ENCODE measurements at places on chromosomes 1 and 21.

DNA sequence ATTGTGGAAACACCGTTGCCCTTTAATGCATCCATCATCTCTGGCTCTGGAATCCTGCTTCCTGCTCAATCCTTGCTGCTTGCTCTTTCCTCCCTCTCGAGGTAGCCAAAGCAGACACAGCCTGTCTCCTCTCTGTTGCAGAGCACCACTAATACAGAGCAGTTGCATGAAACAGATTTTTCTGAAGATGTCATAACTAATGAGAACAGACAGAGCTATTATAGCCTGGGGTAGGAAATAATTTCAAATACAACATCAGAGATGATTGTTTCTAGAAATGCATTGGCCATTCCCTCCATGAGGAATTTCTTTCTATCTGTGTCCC lies 23.3 kb upstream of the ACBD6 start:
- DNase-seq: no peak

GRCh38 chr1:182146286-182146685 lies 84.8 kb upstream of the ZNF648 start:
- DNase-seq: peak; percentile 37

DNA sequence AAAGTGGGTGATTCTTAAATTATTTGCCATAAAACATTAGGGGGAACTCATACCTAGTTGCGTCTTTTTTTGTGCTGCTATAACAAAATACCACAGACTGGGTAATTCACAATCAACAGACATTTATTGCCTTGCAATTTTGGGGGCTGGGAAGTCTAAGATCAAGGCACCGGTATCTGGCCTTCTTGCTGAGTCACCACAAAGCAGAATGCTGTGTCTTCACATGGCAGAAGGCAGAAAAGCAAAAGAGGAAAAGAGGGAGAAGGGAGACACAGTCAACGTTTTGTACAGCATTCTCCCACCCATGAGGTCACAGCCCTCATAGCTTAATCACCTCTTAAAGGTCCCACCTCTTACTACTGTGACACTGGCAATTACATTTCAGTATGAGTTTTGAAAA lies 291.0 kb downstream of the CHRM3 start:
- DNase-seq: no peak

DNA sequence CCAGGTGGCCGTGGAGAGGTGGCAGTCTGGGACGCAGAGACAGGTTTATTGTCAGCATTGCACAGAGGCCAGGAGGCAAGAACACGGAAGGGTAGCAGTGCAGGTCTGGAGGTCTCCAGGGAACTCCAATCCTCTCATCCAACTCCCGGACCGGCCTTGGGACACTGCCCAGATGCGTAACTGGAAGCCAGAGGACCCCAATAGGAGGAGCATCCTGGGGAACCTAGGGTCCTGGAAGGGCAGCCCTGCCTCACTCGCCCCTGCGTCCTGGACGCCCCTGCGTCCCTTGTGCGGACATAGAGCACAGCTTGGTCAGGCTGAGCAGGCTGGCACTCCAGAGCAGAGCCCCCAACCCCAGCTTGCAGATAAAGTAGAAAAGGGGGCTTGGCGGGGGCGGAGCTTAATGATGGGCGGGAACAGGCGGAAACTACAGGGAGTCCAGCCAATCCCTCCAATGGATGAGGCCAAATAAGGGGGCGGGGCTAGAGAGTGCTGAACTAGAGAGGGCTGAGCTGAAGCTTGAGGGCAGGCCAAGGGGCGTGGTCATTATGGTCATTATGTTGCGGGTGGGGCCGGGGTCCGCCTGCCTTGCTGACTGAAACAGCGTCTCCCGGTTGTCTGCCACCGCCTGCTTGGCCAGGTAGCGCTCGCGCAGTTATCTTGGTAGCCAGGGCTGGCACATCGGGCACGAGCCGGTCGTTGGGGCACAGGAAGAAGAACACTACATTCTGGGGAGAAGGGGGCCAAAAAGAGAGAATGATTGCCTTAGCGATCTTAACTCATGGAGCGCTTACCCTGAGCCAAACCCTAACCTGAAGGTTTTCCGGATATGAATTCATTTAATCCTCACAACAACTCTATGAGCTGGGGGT lies 3.7 kb upstream of the ARHGEF19 start:
- no peak for DNase-seq

DNA sequence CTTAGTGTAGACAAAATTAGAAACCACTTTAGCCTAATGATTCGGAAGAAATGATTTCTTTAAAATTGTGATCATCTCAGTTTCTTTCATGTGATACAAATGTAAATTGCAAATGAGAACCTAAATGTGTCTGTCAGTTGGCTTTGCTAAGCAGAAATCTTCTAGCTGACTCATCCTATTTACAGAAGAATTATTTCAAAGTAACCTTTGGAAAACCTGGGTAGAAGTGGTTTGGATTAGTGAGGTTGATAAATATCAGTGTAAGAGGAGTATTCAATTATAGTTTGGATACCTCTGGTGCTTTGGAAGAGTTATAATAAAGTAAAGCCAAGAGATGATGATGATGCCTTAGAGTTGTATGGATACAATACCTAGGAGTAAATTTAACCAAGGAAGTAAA lies 37.4 kb downstream of the CC2D1B start:
- DNase-seq: no peak

All from mammary epithelial cell (primary cell).